ENCODE measurements at places on chromosomes 12 and 14. TPM values are rescaled to one million over a fixed set of nuclear protein-coding genes. Genes with fewer than 3 reads are reported as not detected.

STAC3 gene
- total RNA-seq = 5.5 TPM

DNA sequence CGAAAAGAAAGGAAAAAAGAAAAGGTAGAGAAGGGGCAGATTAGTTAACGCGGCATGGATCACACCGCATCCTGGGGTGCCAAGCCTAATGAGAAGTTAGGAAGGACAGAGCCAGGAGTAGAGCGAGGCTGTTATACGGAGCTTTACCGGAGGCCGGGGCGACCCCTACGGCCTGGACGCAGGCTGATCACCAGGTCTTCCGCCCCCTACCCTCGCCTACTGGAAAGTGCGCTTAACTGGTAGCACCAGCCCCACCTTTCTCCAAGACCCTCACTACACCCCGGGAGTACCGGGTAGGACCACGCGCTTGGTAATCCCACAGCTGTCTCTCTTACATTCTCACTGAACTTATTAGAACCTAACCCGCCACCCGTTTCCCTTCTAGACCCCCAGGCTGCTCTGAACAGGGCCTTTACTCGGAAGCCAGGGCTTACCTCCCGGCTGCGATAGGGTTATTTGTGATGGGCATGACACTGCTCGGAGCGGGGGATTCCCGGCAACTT is 33.8 kb downstream of the WBP11 start:
- DNase-seq = no peak

- DNase-seq = no peak
Measured at GRCh38 chr12:2629051-2629450, 165.7 kb upstream of the FKBP4 start.

DNA sequence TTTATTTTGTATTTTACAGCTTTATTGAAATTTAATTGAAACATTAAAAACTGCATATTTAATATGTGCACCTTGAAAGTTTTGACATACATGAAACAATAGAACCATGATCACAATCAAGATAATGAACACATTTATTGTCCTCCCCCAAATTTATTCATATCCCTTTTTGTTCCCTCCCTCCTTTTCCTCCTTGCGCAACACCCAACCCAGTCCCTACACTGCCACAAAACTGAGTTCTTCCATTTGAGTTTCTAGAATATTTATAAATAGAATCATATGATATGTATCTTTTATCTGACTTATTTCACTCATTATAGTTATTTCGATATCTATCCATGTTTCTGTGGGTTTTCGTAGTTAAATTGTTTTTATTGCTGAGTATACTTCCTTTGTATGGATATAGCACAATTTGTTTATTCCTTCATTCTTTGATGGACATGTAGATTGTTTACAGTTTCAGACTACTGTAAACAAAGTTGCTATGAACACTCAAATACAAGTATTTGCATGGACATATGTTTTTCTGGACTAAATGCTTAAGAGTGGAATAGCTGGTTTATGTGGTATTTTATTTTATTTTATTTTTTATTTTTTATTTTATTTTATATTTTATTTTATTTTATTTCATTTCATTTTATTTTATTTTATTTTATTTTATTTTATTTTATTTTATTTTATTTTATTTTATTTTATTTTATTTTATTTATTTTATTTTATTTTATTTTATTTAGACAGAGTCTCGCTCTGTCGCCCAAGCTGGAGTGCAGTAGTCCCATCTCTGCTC is 359.1 kb downstream of the SLC6A15 start:
- no peak for DNase-seq

DNA sequence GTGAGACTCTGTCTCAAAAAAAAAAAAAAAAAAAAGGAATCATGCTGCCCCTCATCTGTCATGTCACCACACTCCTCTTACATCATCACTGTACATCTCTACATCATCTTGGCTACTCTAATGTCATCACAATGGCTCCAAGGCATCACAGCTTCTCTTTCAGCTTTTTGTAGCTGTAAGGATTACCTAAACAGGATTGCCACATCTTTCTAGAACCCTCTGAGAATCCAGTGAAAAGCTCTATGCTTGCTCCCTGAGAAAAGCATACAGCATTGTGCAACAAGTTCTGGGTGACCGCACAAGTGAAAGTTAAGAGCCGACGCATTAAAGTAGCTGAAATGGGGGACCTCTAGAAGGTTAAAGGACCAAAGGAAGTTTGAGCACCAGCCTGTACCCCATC is 272.5 kb downstream of the C12orf50 start:
- DNase-seq = no peak

- no peak for DNase-seq
Measured at GRCh38 chr14:67557118-67557517, 24.0 kb downstream of the PLEKHH1 start.

SLCO1C1 gene
- not detected for total RNA-seq

DNA sequence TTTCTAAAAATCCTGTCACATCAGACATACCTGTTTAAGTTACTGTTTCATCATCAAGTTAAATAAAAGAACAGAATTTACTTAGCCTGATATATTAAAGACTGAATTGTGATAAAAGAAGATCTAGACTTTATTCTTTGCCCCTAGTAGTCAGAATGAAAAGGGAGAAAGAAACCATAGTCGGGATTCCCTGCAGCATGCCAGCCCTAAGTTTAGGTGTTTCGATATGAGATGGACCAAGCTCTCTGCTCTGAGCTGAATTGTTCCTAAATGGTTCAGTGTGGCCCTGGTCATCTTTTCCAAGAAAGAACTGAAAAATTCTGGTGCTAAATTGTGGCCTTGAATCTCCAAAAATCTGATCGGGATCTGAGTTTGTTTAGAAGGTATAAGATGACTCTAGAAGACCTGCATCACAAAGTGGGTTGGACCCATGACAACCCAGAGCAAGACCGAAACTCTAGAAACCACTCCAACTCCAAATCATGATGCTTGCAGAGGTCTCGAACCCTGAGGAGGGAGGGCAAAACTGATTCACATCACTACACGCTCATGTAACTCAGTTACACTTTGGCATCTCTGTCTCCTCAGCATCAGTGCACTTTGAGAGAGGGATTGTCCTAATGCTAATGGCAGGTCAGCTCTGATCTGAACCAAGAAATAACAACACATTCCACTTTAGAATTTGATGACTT is 15.7 kb downstream of the PTGER2 start:
- DNase-seq = peak; percentile 51

KLRG1 gene
- 0.71 TPM for total RNA-seq

DNA sequence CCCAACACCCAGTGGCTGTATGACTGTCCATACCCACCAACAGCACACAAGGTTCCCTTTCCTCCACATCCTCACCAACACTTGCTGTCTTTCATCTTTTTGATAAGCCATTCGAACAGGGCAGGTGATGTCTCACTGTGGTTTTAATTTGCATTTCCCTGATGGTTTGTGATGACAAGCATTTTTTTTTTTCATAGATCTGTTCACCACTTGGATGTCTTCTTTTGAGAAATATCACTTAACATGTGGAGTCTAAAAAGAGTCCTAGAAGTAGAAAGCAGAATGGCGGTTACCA is 198.1 kb upstream of the DIO3 start:
- DNase-seq = no peak

DNA sequence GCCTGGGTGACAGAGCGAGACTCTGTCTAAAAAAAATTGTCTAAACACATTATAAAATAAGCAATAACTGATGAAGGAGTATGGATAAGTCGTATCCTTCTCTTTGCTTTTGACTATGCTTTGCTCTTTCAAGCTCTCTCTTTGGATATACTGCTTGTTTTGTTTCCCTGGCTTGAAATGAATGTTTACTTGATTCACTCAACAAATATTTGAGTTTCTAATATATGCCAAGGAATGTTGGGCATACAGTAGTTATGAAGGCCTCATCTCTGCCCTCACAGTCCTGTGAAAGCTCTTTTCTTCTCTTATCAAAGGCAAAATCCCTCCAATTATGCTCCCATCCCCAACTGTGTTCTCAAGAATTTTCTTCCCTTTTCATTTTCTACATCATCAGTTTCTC is 123.5 kb downstream of the PTPRR start:
- DNase-seq = no peak

DNA sequence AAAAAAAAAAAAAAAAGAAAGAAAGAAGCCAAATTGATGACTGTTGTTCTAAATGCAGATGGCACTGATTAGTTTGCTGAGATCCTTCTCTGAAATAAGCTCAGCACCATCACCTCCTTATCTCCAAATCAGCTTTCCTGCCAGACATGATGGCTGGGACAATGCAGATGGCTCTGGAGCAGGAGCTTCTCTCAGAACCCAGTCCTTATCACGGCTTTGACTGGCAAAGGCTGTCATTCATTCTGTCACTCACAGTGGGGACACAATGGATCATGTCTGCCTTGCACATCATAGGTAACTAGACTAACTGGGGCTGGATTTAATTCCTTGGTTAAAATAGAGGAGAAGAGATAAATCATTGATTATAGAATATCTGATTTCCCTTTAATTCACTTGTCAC is 146.3 kb downstream of the PDZRN4 start:
- no peak for DNase-seq

GRCh38 chr14:62662811-62663455 is 382.3 kb downstream of the KCNH5 start:
- no peak for DNase-seq

- no peak for DNase-seq
Measured at GRCh38 chr14:32426586-32427388, 97.7 kb downstream of the AKAP6 start.

- DNase-seq = no peak
Measured at GRCh38 chr12:90015228-90015627, 306.6 kb upstream of the ATP2B1 start.

GLIPR1 gene
- total RNA-seq = 4.3 TPM

MRPL52 gene
- total RNA-seq = 194 TPM

- DNase-seq = no peak
Measured at GRCh38 chr12:110543252-110543959, 39.7 kb downstream of the PPTC7 start.

RD3L gene
- total RNA-seq = not detected

GRCh38 chr14:50410071-50410470 is 13.4 kb upstream of the CDKL1 start:
- no peak for DNase-seq

DNA sequence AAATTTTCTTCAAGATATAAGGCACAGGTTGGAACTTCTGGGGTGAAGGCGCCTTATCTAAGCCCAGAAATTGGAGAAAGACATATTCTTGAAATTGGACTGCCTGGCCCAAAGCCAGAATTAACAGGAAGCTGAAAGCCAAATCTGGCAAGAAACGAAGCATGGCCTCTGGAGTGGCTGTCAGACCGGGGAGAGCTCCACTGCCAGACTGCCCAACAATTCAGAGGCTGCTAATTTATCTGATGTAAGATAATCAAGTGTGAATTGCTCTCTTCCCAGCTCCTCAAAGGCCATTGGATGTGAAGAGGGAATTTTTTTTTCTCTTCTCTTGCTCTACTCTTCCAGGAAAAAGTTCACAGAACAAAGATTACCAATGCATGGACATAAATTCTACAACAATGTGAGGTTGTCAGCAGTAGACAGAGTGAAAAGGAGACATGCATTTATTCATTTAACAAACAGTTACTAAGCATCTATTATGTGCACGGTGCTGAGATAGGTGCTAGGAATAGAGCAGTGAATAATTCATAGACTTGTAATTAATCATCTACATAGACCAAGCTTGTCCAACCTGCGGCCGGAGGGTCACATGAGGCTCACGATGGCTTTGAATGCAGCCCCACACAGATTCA is at the start of gene GDF3:
GDF3 (minus strand) TSS at position 210 of the 632 bp plus-strand sequence; CDS start at position 163, 47 bp downstream.
- DNase-seq = no peak

MEG3 gene
- not detected for total RNA-seq
